ENCODE measurements at places on chromosomes 2 and 18.

GRCh38 chr2:216680951-216681629 is 14.3 kb downstream of the IGFBP5 start:
- DNase-seq = no peak

DNA sequence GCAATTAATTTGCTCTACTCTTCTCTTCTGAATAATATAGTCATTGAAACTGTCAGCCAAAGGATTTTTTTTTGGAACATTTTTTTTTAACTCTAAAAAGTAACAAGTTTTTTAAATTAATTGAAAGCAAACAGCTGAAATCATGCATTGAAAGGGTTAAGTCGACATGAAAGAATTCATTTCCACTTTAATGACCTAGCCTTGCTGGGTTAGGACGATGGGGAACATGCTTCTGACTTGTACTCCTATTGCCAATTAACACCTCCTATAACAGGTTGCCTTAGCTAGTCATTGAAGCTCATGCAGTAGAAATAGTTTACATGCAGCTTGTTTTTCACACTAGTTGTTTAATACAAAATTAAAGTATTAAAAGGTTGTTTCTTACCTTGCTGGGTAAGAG is 47.8 kb downstream of the PSMD14 start:
- DNase-seq = no peak

GRCh38 chr2:144663207-144663606 is 143.3 kb upstream of the ZEB2 start:
- no peak for DNase-seq

- DNase-seq = no peak
Observed at GRCh38 chr2:159905926-159906714, 108.1 kb upstream of the CD302 start.

DNA sequence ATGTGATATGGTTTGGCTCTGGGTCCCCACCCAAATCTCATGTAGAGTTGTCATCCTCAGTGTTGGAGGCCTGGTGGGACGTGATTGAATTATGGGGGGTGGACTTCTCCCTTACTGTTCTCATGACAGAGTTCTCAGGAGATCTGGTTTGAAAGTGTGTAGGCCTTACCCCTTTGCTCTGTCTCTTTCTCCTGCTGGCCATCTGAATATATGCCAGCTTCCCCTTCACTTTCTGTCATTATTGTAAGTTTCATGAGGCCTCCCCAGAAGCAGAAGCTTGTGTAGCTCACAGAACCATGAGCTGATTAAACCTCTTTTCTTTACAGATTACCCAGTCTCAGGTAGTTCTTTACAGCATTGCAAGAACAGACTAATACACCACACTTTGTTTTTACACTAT is 222.3 kb downstream of the DOK6 start:
- DNase-seq = no peak

DNA sequence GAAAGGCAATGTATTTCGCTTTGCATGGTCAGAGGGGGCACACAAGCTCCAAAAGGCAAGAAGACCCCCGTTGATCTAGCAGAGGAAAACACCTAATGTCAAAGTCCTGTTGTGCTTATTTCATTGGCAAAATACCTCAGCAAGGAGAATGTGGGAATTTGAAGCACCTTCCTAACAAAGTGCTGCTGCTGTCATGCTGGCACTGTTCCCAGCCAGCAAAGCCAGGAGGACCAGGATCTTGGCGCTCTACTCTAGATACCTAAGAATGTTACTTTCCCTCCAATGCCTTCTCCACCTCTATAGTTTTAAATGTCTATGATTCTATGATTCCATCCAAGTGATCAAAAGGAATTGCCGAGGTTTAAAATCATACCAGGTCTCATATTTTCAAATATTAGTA is 867.9 kb upstream of the POU3F3 start:
- no peak for DNase-seq

DNA sequence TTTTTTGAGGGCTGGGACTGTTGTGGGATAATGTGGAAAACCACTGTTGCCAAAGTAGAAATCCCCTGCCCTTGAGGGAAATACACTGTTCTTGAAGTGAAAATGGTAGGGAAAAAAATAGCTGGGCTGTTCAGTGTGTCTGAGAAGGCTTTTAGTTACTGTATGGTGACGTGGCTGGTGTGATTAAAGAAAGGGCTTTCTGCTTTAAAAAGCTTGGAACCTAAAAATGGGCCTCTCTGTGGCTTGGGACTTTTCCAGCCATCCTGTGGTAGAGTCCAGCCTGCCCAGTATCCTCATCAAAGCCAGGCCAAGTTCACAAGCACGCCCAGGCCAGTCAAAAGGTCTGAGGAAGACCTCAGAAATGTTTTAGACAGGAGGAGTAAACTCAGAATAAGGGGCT is 6.8 kb downstream of the MGAT5 start:
- DNase-seq = no peak

DNA sequence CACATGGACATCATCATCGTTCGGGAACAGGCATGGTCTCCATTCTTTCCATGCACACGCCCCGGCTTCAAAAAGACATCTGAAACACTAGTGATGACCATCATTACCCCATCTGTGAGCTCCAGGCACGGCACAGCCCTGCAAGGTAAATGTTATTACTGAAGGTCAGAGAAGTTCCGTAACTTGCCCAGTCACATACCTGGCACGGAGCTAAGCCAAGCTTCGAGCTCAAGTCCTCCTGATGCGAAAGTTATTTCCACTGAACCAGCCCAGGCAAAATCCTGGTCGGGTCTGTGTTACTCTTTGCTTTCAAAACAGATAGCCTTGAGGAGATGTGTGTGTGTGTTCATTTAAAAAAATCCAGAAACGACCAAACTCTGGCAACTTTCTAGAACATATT is 22.8 kb downstream of the FHL2 start:
- no peak for DNase-seq

DNA sequence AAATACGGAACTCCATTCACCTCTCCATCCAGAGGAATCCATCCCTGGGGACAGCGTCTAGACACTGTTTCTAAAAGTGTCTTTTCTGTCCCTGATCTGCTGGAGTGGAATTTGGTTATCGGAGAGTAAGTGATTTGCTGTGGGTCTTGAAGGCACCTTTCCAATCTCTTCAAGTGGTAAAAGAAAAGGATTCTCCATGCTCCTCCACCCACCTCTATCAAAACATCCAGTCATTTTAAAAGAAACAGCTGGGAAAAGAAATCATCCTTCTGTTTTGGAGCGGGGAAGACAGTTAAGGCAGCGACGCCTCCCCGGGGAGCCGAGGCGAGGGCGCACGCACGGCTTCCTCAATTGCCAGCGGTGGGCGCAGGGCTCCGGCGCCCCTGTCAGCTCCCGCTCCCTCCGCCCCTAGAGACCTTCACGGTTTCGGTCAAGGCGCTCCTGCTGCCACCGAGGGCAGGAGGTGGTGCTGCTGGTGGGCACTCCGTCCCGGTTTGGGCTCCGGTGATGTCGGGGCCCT is 547 bp downstream of the SLC35F5 start:
- no peak for DNase-seq

DNA sequence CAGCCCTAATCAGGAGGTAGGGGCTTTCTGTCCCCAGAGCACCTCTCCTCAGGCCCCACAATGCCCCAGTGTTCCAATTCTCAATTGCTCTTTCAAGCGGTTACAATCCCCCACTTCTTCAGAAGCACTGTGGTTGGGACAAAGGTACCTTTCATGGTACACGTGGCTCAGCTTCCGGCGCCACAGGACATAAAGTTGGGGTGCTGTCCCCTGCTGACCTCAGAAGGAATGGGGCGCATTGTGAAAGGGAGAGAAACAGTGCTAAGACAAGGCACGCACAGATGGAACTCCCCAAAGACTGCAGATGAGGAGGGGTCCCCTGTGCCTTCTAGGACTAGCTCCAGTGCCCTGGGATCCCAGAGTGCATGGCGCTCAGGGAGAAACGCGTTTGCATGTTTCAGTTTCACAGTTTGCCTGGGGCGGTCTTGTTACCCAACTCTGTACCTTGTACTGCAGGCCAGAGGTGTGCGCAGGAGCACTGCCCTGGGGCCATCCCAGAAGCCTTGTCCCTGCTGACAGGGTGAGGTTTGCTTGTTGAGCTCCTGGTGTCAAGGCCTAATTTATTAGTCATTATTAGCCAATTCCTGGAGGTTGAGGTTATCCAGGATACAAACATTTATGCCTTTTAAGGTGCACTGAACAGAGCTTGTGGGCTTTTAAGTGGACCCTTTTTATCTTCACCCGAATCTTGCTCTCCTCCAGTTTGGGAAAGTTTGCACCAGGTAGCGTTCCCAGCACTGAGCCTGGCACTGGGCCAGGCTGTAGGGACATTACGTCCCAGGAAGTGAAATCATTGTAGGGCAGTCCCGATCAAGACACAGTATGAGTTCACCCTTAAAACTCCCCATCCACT is 7.6 kb downstream of the CNDP1 start:
- no peak for DNase-seq

DNA sequence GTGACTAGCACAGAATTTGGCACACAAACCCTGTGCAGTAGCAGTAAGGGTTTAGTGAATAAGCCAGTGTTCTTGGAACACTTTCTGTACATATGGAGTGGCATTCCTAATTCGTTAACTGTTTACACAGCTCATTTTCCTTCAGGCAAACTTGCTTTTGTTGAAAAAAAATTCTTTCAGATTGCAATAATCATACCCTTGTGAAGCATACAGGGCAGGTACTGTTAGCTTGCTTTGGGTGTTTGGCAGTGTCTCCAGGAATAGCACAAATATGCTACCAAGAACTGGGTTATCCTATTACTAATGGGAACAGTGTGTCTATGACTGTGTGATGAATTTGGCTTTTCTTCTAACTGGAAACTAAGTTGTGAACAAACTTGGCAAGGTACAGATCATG is 33.4 kb downstream of the UGP2 start:
- no peak for DNase-seq
